ENCODE measurements at places on chromosomes 2 and 18.

- no peak for DNase-seq
These were observed 276.9 kb upstream of the ERBB4 start for GRCh38 chr2:212815453-212815852.

DNA sequence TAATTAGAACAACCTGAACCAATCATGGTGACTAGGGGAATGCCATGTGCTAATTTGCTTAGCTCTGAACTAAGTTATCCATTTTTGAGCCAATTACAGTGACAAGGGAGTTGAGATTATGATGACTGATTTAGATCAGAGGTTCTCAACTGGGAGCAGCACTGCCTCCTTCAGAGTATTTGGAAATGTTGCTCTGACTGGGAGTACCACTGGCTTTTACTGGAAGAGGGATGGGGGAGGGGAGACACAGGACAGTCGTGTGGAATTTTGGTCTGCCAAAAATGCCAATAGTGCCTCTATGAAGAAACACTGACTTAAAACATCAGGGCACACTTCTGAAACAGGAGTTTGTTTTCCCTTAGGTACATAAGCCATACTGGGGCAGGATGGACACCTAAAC lies 48.1 kb upstream of the VPS54 start:
- DNase-seq, result no peak

DNA sequence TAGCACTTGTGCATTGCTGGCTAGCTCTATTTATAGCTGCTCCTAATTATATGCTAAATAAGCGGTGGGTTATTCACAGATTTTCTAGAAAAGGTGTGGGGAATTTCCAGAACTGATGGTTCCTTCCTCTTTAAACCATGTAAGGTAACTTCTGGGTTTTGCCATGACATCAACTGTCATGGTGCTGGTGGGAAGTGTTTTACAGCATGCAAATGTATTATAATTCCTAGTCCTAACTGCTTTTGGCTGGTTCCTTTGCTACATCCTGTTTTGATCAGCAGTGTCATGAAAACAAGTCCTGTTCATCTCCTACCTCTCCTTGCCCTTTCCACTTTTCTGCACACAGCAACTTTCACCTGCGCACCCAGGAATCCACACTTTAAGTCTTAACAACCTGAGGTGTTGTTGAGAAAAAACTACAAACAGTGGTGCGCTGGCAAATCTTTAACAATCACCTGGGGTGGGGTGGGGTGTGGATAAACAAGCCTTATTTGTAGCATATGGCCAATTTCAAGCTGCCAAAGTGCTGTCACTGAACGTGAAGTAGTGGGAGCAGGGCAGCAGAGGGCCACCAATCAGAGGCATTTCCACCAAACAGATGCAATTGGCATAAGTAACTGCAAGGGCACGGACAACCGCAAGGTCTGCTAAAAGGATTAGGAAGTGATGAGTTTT lies 33.4 kb upstream of the SKOR2 start:
- no peak for DNase-seq

GRCh38 chr18:71849407-71849806 lies 694.7 kb downstream of the CBLN2 start:
- no peak for DNase-seq

- no peak for DNase-seq
These were observed 1.1 kb upstream of the SSB start for GRCh38 chr2:169797601-169798000.

- no peak for DNase-seq
These were observed 126.9 kb upstream of the PIK3C3 start for GRCh38 chr18:41828137-41828536.

GRCh38 chr18:9796011-9796410 lies 87.9 kb downstream of the RAB31 start:
- no peak for DNase-seq

- DNase-seq, result no peak
These were observed 434.4 kb upstream of the ETAA1 start for GRCh38 chr2:66962716-66963115.

DNA sequence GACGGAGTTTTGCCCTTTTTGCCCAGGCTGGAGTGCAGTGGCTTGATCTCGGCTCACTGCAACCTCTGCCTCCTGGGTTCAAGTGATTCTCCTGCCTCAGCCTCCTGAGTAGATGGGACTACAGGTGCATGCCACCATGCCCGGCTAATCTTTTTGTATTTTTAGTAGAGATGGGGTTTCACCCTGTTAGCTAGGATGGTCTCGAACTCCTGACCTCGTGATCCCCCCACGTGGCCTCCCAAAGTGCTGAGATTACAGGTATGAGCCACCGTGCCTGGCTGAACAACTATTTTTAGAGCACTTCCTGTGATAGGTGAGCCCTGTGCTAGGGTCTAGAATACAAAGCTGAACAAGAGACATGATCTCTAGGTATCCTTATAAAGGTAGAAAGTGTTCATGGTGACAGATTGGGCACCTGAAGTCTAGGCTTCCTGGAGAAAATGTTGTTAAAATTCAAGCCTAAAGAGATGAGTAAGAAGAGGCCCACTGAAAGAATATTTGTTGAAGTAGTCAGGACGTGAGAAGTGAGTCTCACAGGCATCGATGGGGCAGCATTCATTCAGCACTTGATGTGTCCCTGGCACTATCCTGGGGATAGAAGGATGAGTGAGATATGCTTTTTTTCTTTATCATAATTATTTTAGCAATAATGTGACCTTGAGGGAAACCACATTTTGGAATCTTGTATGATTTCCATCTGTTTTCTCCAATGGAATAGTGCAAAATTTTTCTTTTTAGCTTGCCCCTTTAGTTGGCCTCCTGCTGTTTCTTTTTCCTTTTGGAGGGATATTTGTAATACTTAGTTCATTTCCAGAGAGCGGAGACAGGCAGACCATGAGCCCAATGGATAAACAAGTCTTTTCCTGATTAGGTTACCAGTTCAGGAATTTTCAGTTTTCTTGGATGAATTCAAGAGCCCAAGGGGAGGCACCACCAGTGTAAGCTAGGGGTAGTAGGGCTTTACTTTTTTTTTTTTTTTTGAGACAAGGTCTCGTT lies 5.1 kb downstream of the ZNF236 start:
- peak; percentile 9 for DNase-seq

GRCh38 chr2:170052151-170052550 lies 125.8 kb upstream of the MYO3B start:
- DNase-seq, result no peak

DNA sequence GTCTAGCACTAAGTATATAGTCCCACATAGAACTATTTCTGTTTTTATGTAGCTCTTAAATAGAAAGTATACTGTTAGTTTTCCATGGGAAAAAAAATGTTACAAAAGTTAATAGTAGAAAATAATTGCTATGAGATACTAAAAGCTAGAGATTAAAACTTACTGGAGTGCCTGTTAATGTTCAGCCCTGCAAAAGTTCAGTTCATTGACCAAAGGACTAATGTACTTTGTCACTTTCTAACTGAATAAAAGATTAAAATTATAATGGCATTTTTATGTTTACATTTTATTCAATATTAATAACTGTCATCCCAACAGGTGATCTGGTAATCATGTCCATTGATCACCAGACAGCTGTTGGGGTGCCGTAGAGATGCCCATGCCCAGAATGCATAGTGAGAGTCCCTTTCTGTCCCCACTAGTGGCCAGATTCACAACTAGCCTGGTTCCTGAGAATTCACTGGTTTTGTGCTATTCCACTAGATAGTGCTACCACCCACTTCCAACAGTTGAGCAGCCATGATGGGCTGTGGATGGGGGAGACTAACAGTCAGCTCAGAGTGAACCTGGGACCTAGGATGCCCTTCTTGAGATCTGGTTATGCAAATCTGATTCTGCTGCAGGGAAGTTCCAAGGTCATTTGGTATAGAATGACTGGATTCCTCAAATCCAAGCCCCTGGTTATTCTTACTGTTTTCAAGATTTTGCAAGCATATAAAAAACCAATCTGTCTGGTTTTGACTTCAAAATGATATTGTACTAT lies 57.8 kb downstream of the AFTPH start:
- no peak for DNase-seq

- DNase-seq, result no peak
These were observed 228.6 kb downstream of the SETBP1 start for GRCh38 chr18:44909191-44909719.

GRCh38 chr2:37877457-37878315 lies 47.4 kb upstream of the RMDN2 start:
- peak; percentile 56 for DNase-seq

DNA sequence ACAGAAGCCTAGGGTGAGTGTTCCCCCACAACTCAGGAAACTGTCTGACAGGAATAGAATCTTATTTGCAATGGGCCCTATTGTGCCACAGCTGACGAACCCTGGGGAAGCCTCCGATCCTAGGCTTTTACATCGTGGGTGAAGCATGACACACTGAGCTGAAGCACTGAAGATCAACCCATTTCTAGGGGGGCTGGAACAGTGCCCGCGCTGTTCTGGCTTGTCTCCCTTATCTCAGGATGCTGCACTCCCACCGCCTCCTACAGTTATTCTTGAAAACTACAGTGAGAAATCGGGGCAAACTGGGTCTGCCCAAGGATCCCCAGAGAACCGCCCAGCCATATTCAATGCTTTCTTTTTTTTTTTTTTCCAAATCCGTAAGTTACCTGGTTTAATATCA lies 41.1 kb downstream of the NETO1 start:
- no peak for DNase-seq

DNA sequence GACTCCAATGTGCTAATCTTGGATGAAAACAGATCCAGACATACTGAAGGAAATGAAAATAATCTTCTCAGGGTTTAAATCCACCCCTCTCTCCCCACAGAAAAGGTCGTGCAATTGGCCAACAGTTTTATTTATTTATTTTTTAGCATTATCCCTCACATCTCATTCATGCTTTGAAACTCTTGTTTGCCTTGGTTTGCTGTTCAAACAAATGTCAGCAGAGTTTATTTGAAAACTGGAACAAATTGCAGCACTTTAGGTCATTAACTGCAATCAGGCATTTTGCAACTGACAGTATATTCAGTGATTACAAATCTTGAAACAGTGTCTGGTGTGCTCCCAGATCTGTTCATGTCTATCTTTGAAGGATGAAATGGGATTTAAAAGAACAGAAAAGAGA lies 220.6 kb downstream of the SLC4A10 start:
- no peak for DNase-seq

DNA sequence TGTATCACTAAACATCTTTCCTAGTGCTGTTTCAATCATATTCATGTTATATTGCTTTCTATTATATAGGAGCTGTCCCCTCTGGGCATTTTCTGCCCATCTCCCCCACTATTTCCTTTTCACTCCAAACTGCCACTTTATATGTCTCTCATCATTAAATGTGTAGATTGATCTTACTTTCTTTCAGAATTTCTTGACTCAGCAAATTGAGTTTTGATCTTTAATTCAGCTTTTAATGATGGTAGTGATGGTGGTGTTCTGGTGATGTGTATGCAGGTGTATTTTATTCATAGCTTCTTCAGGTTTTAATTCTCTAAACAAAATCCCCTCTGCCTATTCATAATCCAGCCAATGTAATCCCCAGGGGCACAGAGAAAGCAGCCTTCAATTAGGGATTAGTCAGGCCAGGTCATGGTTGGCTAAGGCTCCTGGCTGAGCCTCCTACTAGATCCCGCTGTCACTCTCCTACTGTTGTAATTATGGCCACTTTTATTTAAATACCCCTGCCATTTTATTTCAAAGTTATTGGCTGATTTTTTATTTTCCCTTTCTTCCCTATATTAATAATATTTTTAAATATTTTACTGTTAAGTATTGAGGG lies 325.4 kb downstream of the SPAG16 start:
- no peak for DNase-seq

GRCh38 chr18:76433788-76434187 lies 61.3 kb downstream of the ZNF516 start:
- DNase-seq, result no peak

GRCh38 chr2:71795486-71795885 lies 342.1 kb downstream of the DYSF start:
- DNase-seq, result no peak

- DNase-seq, result no peak
These were observed 17.5 kb downstream of the MGAT4A start for GRCh38 chr2:98713332-98714015.

- DNase-seq, result no peak
These were observed 388.9 kb upstream of the RGPD4 start for GRCh38 chr2:107437807-107438206.

GRCh38 chr2:58635801-58636375 lies 394.8 kb upstream of the FANCL start:
- DNase-seq, result no peak

GRCh38 chr2:163681745-163682144 lies 54.1 kb downstream of the FIGN start:
- peak; percentile 13 for DNase-seq

DNA sequence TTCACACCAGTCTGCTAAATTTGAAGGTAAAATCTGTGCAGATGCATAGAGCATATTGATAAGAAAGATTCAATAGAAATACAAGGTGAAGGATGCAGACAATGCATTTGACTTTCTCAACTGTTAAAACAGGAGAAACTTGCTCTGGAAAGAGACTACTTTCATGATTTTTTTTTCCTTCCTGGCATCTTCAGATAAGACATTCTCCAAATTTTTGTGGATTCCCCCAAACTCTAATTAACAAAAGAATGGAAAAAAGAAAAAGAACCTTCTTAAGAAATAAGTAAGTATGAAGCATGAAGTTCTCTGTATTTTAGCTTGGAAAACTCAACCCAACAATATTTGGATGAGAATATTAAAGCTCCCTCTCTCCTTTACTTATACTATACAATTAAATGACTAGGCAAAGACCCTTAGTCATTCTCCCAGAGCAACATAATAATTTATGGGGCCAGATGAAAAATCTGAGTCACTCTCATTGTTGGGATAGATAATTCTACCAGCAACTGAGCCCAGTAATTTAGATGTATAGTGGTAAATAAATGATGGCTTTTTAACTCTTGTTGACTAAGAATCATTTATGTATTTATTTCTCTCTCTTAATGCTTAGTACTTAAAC lies 298.7 kb upstream of the COL3A1 start:
- DNase-seq, result no peak

DNA sequence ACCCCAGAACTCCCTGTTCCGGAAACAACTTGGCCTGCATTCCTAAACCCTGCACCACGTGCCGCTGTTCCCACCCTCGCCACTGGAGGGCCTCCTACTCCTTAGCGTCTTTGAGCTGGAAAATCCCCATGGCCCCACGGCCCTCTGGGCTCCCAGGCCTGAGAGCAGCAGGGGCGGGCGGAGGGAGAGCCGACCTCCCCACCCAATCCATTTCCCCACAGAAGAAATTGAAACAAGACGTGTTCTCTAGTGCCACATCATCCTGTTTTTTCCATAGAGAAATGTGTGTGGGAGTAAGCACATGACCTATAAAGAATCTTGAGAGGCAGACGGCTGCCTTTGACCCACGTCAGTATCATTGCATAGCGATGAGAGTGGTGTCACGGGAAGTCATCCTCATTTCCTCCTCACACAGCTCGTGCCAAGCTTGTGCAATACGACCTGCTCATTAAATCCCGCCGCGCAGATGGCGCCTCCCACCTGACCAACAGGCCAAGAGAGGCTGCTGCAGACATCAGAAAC lies 79.2 kb downstream of the LAMA1 start:
- DNase-seq, result peak; percentile 87

- no peak for DNase-seq
These were observed 7.4 kb downstream of the TUBB6 start for GRCh38 chr18:12315490-12315889.

DNA sequence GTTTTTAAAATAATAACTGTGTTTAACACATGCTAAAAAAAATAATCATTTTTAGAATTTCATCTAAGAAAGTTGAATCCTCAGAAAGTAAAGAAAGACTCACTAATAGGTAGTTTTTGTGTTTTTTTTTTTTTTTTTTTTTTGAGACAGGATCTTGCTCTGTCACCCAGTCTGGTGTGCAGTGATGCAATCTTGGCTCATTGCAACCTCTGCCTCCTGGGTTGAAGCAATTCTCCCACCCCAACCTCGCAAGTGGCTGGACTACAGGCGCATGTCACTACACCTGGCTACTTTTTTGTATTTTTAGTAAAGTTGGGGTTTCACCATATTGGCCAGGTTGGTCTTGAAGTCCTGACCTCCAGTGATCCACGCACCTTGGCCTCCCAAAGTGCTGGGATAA lies 7.1 kb downstream of the CKAP2L start:
- no peak for DNase-seq

Data from skin of body (tissue), 3 donors.